ENCODE measurements at places on chromosomes 3 and 15.
A peak's percentile ranks its signal among the peaks of the same experiment; 100 is the strongest.

DNA sequence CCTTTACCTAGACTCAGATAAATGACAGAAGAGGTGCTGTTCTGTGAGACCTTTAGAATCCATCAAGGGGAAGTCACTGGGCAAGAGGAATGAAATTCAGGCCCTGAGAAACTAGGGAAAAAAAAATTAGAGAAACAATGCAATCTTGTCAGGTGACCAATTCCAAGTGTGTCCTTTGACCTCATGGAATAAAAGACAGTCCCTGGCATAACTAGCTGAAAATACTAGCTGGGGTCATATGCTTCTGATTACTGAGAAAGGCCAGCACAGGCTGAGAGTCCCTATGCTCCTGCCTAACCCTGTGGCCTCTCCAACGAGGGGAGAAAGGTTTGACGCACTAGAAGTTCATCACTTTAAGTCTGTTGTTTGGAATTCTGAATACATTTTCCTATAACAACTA, 167.3 kb downstream of the XXYLT1 start:
- no peak for DNase-seq

DNA sequence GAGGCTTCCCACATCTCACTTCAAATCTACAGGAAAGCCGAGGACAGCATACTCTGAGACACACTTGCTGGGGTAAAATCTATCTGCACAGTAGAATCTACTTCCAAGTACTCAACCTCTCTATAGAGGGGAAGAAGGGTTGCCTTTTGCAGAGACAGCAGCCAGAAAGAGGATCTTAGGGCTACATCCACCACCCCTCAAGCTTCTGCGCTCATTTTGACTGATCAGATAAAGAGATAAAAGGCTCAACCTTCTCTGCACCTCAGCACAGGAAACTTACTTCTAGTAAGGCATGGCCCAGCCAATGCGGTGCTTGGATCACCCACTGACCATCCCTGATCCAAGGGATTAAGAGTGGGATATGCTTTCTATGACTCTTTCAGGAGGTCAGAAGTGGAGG, 6.9 kb upstream of the SLC9A9 start:
- DNase-seq, result no peak

DNA sequence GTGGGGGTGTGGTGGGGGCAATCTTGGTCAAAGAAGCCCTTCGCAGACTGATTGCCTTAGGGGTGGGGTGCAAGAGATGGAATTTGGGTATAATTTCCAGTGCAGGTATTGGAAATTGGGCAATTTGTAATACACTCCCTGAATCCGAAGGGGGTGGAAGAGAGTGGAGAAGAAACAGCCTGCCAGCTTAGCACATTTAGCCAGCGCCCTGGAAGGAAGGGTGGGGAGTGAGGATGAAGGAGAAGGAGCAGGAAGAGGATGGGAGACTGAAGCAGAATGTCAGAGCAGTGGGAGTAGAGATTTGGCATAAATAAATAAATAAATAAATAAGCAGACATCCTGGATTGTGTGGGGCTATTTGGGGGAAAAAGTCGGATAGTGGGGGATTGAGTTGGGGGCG, 1.6 kb downstream of the GAP43 start:
- DNase-seq, result peak; percentile 1

DNA sequence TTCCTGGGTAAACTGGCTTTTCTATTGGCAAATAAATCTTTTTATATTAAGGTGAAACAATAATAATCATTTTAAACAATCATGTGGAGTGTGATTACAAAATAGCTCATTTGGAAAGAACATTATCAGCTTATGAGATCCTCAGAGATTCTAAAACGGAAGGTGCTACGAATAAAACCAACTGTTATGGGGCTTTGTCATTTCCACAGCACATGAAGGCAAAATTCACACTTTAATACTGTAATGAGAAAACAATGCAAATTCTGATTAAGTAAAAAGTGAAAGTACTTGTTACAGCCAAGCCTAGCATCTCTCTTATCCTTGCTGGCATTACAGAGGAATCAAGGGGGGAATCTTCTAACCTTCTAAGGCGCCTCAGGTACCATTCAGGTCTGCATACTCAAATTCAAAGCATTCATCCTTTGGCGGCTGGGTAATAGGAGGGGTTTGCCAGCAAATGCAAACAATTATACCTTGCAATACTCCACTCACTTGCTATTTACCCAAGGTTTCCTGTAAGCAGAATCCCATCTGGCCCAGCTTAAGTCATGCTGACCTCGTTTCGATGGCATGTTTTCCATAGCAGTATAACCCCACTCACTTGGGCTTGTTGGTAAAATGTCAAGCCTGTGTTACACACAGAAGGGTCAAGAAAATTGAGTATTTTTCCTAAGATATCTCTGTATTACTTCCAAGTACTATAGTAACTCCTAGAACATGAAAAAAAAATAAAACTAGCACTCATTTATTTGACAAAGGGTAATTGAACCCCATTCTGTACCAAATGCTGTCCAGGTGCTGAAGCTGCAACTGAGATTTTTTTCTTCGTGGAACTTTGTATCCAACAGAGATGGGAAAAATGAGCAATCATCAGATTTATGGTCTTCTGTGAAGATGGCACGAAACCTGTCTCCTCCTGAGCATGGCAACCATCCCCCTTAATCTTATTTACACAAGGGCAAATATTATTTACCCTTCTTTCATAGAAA, 183.7 kb upstream of the LMCD1 start:
- peak; percentile 59 for DNase-seq

- no peak for DNase-seq
Observed at GRCh38 chr3:177345973-177346503, 148.8 kb upstream of the TBL1XR1 start.

GRCh38 chr3:66270288-66270687, 49.5 kb downstream of the SLC25A26 start:
- DNase-seq, result no peak

GRCh38 chr15:20356444-20356910, 185.1 kb downstream of the GOLGA6L6 start:
- DNase-seq, result no peak

DNA sequence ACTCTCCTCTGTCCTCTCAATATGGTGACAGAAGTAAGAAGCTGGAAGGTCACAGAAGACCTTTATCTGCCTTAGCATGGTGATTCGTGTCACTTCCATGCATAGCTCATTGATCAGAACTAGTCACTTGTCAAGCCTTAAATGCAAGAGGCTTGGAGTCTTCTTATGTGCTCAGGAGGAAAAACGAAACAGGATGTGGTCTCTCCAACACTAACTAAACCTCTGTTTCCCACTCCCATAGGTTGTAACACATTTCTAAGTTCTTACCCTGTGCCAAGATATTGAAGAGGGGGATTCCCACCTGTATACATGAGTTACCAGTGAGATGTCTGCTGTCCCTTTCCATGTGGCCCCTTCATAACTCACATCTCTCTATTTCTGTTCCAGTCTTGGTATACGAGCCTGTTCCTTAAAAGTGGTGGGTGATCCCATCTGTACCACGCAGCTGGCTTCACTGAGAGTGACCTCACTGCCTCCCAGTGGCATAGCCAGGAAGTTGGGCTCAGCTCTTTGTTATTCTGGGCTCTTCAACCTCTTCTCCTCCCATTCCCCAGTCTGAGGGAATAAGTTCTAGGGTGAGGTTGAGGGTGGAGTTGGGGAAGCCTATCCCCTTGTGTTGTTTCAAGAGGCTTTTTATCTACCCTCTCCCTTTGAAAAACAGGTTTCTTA, 203.2 kb upstream of the PPP2R3A start:
- DNase-seq, result peak; percentile 8

DNA sequence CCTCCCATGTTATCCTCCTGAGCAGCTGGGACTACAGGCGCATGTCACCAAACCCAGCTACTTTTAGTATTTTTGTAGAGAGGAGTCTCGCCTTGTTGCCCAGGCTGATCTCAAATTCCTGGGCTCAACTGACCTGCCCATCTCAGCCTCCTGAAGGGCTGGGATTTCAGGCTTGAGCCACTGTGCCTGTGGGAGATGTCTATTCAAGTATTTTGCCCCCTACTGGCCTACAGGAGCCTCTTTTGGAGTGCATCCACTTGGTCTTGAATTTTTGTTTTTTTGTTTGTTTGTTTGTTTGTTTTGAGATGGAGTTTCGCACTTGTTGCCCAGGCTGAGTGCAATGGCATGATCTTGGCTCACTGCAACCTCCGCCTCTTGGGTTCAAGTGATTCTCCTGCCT, 3.2 kb upstream of the DHX30 start:
- DNase-seq, result peak; percentile 3

DNA sequence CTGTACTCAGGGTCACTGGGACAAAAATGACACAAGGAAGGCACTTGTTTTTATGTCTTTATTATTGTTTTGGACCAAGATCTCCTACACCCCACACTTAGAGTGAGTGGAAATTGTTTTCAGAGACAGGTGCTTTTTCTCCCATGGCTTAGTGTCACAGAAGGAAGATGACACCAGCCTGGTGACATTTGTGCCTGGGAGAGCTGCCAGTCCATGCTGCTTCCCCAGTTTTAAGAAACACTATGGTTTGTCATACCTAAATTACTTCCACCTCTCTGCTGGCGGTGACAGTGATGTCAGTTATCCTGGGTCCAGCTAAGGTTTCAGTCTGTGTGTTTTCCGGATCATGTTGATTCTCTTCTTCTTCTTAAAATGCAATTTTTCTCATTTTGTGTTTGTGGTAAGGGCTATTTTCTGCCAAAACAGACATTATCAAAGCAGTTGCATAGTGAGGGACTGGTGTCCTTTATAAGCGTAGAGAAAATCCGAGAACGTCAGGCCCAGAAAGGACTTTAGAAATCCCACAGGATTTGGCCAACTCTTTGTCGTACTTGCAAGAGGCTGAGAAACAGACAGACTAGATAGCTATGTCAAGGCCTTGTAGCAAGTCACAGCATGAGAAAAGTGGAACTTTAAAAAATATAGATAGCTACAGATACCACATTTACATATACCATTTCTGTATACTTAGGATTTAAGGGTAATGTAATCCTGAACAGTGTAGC, 149.5 kb downstream of the TP63 start:
- DNase-seq, result no peak

GRCh38 chr3:195854628-195855294, 43.0 kb upstream of the MUC4 start:
- DNase-seq, result no peak

DNA sequence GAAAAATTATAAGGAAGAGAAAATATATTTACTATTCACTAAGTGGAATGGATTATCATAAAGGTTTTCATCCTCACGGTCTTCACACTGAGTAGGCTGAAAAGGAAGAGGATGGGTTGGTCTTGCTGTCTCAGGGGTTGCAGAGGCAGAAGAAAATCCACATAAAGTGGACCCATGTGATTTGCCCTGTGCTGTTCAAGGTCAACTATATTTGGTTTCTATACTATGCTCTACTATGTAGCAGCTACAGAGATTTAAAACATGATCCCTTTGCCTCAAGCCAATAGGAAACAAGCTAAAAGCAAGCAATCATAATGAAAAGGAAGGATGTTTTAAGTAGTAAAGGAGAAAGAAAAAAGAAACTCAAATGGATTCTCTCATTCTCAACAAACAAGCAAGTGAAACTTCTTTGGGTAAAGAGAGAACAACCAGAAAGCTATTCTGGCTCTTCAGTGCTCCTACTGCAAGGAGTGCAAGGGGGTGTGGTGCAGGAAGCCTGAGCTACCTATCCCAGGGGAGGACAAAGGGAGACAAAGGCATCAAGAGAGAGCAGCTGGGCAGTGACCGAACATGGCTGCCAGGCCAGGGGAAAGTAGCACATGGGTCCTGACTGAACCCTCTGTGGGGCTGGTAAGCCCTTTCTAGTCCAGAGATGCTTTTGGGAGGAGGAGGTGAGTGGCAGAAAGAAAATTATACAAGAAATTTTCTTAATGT, 35.9 kb downstream of the SFMBT1 start:
- DNase-seq, result peak; percentile 73

- DNase-seq, result no peak
Observed at GRCh38 chr15:72616491-72617210, 37.8 kb upstream of the GOLGA6B start.

GRCh38 chr3:177749836-177750235, 552.6 kb upstream of the TBL1XR1 start:
- DNase-seq, result no peak

- DNase-seq, result no peak
Observed at GRCh38 chr3:141544697-141545096, 57.9 kb downstream of the RASA2 start.

- no peak for DNase-seq
Observed at GRCh38 chr15:72584006-72584405, 70.5 kb upstream of the GOLGA6B start.

DNA sequence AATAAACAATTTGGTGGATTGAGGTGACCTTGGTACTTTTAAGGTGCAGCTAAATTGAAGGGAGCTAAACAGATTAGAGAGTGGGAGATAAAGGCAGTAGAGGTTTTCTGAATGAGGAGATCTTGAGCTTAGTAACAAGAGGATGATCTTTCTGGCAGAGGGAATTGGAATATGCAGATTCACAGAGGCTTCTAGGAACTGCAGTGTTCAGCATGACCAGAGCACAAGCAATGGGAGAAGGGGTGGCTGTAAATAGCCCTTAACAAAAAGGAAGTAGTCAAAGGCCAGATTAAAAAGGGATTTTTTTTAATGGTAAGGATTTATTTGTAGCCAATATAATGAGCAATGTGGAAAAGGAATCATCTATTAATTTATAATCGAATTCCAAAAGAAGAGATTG, 5.7 kb upstream of the BNIP2 start:
- DNase-seq, result no peak

GRCh38 chr15:64774629-64775493, 528 bp downstream of the RBPMS2 start:
- peak; percentile 61 for DNase-seq

- DNase-seq, result no peak
Observed at GRCh38 chr15:36680751-36681150, 101.3 kb downstream of the CDIN1 start.

DNA sequence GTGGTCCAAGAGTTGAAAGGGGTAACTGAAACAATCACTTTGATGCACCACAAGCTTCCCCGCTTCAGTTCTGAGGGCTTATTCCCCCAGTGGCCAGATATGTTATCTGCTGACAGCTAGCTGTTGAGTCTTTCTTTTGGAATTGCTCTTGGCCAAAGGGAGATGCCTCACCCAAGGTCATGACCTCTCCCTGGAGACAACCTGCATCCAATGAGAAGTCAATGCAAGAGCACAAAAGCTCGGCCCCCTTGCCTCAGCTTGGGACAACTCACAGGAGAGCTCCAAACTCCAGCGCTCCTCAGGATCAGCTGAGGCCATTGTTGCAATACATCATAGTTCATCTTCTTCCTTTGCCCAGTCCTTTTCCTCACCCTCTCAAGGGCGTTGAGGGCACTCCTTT, 31.0 kb upstream of the THBS1 start:
- DNase-seq, result no peak

DNA sequence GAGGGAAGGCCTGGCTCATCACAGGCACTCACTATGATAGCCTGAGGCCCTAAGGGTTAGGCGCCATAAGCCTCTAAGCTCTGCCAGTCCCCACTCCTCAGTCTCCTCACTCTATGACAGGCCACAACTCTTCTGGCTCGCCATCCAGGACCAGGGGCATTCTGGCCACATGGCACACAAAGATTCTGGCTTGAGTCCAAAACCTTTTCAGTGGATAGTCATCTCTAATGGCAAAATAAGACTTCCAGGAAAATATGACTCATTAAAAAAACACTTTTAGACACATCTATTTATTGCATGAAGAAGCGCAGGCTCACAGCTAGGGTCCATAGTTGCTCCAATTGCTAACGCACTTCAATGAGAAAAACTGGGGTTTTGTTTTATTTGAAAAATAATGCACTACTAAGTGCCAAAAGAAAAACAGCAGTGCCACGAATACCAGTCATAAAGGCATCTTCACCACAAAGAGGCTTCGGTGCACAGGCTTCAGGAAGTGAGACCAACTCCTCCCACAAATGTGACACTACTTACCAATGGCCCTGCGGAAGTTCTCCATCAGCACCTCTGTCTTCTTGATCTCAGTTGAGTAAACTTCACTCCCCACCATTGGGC, 11.1 kb downstream of the RUVBL1 start:
- peak; percentile 79 for DNase-seq
